ENCODE measurements at places on chromosomes 2 and 18.

DNA sequence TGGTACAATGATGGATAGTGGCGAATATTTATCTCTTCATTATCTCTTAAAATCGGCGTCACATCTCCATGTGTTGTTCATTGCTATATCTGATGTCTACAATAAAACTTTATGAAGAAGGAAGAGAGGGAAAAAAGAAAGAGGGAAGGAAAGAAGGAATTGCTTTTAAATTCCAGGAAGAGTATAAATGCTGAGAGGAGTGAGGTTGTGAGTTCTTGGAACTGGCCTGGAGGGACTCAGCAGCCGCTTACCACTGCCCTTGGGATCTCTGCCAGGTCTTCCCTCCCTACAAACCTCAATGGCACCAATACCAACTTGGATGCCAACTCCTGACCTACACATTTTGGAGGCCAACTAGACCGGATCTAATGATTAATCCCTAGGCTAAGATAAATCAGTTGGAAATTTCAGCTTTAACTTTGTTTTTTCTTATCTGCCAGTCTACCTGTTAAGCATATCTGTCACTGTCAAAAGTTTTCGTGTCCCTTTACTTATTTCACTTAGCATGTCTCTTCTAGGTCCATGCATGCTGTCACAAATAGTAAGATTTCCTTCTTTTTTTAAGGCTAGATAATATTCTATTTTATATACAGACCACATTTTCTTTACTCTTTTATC is 9.8 kb downstream of the SCN9A start:
- DNase-seq = no peak

DNA sequence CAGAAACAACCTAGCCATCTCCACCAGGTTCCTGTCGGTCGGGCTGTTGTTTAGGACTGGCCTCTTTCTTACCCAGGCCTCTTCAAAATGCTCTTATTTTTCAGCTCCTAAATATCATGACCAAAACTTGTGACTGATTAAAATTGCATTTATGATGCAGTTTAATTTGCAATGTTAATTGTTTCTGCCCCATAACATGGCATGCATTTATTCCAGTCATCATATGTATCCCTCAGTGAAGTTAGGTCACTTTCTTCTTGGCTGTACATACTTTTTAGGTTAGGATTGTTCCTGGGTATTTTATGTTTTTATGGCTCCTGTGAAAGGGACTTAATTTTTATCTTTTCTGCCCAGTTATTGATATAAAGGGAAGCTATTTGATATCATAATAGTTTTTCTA is 50.6 kb downstream of the CHRNA1 start:
- no peak for DNase-seq

GRCh38 chr2:238925816-238926521 is 78.1 kb downstream of the TWIST2 start:
- DNase-seq = no peak

DNA sequence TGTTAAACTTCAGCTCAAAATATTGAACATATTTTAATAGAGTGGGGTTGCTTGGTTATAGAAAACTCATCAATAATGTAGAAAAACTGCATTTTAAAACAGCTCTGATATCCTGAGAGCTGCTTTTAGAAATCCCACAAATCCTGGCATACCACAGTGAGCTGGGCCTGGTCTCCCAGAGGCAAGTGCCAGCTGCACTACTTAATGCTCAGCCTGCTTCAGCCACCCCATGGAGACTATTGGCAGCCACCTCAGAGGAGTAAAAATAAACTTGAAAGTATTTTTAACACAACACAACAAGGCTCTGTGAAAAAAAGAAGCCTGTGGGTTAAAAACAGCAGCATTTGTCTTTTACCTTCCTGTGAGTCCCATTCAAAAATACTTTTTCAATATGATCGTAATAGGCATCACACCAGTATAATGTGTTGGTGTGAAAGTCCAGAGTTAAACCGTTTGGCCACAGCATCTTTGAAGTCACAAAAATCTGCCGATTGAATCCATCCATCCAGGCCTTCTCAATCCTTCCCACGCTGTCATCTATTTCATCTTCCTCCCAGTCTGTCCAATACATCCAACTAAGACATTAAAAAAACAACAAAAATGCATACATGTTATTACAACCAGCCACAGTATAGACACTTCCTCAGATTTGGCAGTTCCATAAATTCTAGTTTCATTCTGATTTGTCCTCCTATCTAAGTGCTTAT is 1115.3 kb downstream of the LRP1B start:
- DNase-seq = peak; percentile 67

DNA sequence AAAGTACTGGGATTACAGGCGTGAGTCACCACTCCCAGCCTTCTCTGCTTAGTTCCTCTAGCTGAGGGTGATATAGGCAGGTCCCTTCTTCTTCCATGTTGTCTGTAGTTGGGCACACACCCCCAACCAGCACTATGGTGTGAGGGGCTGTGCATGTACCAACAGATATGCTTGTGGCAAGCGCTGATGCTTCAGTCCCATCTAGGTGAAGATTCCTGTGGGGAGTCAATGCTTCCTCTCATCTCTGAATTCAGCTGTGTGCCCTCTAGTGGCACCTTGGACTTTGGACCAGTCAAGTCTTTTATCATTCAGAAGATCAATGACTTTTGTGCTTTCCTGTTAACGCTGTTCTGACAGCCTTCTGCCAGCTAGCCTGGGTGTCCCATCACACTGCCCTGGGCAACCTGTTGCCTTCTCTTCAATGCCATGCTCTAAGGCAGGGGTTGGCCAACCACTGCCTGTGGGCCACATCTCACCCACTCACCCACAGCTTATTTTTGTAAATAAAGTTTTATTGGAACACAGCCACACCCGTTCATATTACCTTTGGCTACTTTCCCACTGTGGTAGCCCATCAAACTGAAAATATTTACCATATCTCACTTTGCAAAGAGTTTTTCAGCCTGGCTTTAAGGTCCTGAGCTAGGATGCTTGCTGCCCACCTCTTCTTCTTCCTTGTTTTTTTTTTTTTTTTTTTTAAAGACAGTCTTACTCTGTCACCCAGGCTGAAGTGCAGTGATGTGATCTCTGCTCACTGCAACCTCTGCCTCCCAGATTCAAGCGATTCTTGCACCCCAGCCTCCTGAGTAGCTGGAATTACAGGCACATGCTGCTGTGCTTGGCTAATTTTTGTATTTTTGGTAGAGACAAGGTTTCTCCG is 51.0 kb downstream of the NPAS2 start:
- no peak for DNase-seq

DNA sequence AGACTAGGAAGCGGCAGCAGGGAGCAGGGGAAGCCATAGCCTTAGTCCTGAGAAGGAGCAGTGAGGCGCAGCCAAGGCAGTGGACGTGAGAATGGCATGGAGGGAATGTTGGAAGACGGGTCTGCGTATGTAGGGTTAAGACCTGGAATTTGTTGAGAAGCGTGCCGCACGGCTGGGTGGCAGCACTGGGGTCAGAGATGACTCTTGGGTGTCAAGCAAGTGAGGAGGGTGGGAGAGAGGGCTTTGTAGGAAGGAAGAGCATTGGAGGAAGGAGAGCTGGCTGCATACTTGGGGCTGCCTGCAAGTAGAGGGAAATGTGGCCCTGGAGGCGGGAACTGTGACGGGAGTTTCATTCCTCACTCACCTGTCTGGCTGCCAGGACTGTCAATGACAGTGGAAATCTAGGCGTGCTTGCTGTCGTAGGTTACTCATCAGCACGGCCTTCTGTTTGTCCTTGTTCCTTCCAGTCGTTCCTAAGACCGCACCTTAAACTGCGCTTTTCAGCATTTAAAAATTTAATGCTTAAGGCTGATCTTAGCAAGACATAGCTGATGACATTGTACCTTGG is 108.0 kb downstream of the ITGB1BP1 start:
- no peak for DNase-seq

DNA sequence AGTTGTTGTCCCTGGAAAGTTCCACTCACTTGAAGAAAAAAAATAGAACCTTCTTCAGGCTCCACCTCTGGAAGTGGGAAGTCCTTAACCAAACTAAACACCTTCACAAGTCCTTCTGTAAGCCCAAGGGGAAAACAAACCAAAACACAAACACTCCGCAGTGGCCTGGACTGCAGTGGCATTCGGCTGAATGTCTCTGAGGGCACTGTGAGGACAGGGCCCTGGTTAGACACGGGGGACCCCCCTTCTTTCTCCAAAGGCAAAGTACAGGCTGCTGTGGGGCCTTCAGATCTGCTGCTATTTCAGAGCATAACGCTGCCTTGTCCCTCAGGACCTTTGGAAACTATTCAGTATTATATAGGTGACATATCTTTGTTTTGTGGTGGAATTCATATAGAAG is 28.1 kb downstream of the FOSL2 start:
- DNase-seq = no peak

- peak; percentile 59 for DNase-seq
Observed at GRCh38 chr18:8139891-8140406, 469.3 kb upstream of the RAB12 start.

DNA sequence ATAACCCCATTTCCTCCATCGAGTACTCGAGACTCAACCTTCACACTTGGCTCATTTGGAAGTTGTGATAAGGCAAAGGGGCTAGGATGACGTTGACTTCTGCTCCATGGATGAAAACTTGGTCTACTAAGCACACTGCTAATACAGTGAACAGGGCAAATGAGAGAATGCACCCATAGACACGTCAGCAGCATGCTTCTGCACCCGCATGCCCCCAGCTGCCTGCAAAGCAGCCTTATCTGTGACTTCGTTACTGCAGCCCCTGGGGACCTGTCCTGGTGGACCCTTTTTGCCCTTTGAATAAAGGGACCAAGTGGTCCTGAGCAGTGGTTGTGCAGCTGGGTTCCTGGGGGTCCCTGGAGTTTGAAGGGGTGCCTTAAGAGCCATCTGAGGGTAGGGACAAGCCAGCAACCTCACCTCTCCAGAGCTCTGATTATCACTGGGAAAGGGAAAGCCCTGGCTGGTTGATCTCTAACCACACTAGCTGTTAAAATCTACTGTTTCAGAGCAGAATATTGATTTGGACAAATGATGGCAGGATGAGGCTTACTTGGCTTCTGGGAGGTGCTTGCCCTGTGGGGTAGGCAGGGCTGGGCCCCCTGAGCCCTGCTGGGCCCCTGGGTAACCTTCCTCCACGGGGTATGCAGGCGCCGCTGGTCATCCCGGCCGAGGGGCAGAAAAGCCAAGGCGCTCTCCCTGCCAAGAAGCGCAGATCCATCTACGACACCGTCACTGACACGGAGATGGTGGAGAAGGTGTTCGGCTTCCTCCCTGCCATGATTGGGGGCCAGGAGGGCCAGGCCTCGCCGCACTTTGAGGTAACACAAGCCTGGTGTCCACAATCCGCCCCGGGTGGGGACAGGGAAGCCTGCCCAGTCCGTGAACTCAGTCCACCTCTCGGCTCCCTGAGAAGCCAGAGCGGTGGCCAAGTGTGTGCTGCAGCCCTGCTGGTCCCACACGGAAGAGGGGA is 37.6 kb upstream of the GPR17 start:
- DNase-seq = no peak

DNA sequence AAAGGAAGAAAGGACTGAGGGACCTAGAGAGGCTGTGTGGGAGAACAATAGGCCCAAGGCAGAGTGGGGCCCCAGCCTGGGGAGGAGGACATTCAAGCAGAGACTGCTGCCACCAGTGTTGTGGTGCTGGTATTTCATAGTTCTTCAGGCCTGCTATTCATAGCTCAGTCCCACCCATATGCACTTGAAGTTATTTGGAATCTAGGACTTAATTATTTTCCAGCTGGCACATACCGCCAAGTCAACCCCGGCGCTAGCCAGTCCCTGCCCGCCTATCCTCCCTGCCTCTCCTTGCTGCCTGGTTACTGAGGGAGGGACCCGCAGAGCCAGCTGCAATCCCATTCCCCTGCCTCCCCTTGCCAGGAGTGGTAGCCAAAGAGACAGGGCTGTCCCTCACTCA is 141.2 kb downstream of the CABLES1 start:
- DNase-seq = no peak

DNA sequence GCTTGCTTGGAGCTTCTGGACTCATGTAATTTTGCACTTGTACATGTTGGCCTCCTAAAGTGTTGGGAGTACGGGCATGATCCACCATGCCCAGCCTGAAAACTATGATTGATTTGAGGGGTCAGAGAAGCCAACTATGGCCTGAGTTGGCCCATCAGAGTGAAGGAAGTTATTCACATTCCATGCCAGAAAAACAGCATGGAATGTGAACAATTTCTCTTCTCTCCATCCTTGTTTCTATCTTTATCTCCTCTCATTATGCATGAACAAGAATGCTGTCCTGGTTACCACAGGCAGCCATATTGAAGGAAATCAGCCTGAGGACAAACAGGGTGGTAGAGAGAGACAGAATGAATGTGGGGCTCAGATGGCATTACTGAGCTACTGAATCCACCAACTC is 3.5 kb upstream of the CD226 start:
- no peak for DNase-seq

DNA sequence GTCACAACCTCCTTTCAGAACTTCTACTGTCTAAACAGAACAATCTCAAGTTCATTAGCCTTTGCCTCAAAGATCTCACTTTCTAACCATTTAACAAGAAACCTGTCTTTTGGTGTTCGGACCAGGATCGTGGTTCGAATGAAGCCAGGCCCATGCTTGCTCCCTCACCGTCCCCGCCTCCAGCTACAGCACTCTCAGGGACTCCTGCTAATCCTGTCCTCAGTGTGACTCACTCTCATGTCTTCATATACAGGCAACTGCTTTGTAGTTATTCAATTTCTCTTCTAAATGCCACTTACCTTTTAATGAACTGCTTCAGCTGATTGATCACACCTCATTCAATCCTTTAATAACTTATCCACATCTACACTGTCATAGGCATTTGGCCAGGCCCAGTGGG is 15.8 kb downstream of the SERTAD2 start:
- no peak for DNase-seq

DNA sequence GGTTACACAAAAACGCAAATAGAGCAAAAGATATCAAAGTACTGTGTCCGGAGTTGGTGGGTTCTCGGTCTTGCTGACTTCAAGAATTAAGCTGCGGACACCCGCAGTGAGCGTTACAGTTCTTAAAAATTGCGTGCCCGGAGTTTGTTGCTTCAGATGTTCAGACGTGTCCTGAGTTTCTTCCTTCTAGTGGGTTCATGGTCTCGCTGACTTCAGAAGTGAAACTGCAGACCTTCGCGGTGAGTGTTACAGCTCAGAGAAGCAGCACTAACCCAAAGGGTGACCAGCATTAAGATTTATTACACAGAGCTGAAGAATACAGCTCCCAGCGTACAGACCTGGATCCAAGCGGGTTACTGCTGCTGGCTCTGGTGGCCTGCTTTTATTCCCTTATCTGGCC is 125.7 kb upstream of the TWIST2 start:
- DNase-seq = no peak

GRCh38 chr2:60794271-60794863 is 38.3 kb downstream of the PAPOLG start:
- peak; percentile 14 for DNase-seq

- no peak for DNase-seq
Observed at GRCh38 chr2:18304849-18305248, 255.6 kb downstream of the RDH14 start.

DNA sequence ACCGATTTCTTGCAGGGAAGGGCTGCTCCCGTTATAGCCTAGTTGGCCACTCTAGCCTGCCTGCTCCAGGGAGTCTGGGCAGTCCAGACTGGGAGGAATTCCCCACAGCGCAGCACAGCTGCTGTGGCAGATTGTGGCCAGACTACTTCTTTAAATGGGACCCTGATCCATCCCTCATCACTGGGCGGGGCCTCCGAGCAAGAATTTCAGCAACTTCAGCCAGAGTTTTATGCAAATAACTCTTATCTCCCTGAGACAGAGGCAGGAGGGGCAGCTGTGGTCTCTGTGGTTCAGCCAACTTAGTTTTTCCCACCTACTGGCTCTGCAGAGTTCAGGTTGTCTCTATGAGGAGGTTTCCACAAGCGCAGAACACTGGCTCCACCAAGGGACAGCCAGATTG is 1583.2 kb downstream of the SUCLG1 start:
- no peak for DNase-seq

GRCh38 chr2:82344670-82345069 is 2040.1 kb upstream of the LRRTM1 start:
- no peak for DNase-seq

- DNase-seq = no peak
Observed at GRCh38 chr2:112923237-112923966, 12.4 kb downstream of the IL37 start.

All from LHCN-M2 (cell line).